ENCODE measurements at places on chromosomes 3 and 15.
A peak's percentile ranks its signal among the peaks of the same experiment; 100 is the strongest.

- DNase-seq, result no peak
Observed at GRCh38 chr15:62090988-62091387, 24.2 kb downstream of the C2CD4A start.

- DNase-seq, result no peak
Observed at GRCh38 chr3:119765239-119765638, 16.7 kb upstream of the NR1I2 start.

GRCh38 chr3:4988983-4989834, 10.0 kb downstream of the BHLHE40 start:
- DNase-seq, result no peak

- DNase-seq, result peak; percentile 73
Observed at GRCh38 chr3:168047190-168047795, 48.4 kb downstream of the GOLIM4 start.

DNA sequence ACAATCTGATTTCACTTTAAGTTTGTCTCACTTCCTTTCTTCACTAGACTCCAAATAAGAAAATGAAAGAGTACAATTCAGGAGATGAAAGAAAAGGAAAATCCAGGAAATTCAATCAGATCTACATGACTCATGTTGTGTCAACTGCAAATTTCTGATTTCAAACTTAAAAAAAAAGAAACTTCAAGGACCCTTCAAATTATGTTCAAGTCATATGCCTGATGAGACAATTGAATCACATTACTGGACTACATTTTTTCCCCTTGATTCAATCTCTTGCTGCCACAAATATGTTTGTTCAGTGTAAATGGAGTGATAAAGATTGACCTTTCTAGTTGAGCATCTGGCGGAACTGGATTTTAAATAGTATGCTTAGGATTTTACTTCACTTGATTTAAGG, 37.4 kb downstream of the FRMD5 start:
- peak; percentile 85 for DNase-seq

GRCh38 chr3:14938954-14939353, 8.4 kb upstream of the NR2C2 start:
- no peak for DNase-seq

DNA sequence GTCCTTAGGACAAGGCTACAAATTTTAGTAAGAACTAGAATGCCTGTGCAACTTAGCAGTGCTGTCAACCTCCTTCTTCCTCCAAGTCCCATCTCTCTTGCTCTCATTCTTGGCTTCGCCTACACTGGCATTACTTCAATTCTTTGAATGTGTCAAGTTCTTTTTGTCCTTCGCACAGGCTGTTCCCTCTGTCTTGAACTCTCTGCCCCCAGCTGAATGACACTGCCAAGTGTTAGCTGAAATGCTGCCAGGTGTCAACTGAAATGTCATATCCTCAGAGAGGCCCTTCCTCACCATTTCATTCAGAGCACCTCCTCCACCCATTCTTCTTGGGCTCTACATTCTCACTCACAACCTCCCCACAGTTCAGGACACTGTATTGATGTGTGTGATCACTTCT, 48.8 kb upstream of the PSMD6 start:
- DNase-seq, result no peak

DNA sequence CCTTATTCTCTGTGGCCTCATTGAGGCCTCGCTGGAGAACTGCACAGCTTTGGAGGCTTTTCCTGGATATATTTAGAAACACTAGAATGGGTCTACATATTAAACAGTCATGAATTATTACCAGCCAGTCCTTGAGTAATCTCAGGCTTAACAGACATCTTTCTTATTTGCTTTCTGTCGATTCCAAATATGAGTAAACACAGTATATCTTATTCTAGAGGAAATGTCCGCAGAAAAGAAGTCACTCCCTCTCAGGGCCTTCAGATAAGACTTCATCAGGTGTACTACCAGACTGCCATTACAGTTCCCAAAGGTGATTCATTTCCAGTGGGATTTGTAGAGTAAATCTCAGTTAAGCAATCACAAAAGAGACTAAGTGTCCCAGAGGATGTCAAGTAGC, 310.7 kb downstream of the RBMS3 start:
- DNase-seq, result no peak

DNA sequence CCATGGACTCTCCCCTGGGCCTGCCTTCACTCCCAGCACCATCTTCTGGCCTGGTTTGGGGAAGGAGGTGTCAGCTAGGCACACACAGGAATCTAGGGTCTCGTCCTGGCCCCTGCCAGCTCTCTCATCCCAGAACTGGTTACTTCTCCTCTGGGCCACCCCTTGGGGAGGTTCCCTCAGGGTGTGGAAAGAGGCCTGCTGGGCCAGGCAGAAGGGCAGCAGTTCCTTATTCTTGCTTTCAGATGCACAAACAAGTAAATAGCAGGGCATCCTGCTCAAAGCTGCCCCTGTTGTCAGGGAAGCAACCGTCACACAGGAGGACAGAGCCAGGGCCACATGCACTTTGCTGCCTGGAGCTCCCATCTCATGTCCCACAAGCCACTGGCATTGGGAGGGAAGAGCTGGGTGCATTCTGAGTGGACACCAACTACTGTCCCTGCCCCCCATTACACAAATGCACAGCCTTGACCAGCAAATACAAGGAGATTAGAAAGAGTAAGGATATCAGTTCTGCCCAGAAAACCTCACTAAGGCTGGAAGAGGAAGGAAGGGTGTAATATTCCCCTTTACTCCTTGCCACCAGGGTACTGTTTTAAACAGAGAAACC, 108.8 kb upstream of the HACD2 start:
- DNase-seq, result no peak

DNA sequence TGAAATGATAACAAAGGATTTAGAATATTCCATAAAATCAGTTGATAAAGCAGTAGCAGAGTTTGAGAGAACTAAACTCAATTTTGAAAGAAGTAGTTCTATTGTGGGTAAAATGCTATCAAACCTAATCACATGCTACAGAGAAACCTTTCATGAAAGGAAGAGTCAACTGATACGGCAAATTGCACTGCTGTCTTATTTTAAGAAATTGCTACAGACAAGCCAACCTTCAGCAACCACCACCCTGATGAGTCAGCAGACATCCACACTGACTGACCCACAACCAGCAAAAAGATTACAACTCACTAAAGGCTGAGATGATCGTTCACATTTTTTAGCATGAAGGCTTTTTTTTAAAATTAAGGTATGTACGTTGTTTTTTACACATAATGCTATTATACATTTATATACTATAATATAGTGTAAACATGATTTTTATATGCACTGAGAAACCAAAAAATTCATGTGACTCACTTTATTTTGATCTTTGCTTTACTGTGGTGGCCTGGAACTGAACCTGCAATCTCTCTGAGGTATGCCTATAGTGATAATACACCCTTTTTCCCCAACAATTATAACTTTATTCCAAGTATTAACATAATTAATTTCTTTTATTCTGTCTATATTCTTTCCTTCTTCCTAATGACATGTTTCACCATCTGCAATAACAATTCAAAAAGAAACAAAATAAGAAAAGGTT, 109.9 kb downstream of the TBC1D5 start:
- DNase-seq, result peak; percentile 65

- DNase-seq, result no peak
Observed at GRCh38 chr15:45385590-45385989, 7.2 kb upstream of the GATM start.

DNA sequence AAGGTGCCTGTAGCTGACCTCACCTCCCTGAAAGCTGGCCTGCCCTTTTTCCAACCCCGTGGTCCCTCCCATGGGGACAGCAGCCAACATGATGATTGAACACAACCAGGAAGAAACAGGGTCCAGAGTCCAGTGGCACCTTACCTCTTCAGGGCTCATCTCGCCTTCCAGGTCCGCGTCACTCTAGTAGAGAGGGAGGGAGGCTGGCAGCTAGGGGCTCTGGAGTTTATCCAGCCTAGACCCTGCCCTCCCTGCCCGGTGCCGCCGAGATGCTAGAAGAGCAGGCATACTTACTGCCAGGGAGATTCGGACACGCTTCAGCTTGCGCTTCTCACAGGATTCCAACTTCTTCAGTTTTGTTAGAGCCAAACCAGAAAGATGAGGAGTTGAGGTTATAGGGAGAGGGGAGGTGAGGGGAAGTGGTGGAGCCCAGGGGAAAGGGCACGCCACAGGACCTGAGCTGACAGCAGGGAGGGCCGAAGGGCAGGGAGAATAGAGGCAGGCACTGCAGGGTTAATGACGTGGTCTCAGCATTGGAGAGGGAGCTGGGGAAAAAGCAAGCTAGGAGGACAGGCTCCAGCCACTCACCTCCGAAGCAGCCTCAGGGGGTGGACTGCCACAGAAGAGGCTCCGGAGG, 9.1 kb downstream of the CLCN2 start:
- no peak for DNase-seq

DNA sequence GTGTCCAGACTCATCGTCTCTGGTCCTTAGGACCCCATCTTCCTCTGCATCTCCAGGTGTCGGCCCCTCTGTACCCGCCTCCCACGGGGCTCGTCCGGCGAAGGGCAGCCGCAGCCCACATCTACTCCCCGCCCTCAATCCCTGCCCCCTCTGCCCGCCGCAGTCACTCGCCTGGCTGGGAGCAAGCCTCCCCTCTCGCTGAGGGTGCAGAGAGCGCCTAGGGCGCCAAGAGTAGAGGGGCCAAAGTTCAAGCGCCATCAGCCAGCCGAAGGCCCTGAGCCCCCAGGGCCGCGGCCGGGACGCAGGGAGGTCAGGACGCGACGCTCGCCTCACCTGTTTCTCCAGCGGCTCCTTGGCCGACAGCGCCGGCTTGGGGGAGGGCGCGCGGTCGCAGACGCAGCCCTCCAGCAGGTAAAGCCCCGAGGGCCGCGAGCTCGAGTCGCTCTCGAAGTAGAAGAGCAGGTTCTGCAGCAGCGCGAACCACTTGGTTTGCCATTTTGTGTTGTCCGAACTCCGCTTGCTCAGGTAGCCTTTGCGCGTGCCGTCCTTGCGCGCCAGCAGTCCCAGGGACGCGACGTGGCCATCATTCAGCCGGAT, 592 bp downstream of the RASGRF1 start:
- DNase-seq, result peak; percentile 28

- DNase-seq, result no peak
Observed at GRCh38 chr3:14127516-14128161, 2.8 kb downstream of the TMEM43 start.

DNA sequence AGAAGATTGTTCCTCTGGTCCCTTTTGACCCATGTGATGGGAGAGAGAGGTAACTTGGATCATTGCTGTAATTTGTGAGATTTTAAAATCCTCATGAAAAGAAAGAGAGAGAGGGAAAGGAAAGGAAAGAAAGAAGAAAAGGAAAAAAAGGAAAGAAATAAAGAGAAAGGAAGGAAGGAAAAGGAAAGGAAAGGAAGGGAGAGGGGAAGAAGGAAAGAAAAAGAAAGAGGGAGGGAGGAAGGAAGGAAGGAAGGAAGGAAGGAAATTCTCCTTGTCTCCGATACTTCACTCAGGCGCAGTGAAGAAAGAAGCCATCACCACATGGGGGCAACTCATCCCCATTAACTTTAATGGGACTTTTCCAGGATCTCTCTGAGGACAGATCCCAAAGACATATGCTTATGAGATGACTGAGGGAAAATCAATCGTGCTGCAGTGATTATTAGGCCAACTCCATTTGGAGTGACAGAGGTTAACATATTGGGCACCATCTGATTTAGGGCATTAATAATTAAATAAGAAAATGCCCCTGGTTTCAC, 123.0 kb downstream of the MEGF11 start:
- DNase-seq, result no peak

DNA sequence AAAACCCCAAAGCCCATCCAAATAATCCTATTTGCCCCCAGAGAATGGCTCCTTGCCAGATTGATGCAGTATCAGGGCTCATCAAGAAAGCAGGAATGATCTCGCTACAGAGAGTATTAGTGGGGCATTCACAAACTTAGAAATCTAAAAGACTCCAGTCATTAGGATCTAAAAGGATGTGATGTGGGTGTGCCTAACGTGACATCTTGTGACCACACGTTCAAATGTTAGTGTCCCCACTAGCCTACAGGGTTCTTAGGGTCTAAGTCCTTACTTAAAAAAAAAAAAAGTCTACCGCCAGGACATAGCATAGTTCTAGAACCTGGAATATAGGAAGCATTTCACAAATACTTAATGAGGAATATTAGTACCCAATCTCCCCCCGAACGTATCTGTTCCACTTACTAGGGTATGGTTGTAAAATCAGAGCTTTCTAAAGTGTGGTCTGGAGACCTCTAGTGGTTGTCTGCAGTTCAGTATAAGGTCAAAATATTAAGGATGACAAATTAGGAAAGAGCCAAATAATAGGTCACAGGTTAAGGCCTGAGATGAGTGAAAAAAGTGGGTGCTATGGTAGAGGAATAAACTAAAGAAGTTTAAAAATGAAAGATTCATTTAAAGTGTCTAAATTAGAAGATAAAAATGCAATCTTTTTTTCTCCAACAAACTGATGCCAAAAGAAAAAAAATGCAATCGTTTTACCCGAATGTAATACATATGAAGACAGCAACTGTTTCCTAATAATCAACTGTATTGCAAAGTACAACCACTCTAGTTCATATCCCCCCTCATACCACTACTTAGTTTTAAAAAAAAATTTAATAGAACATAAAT, 4.2 kb upstream of the CHRM5 start:
- peak; percentile 14 for DNase-seq

DNA sequence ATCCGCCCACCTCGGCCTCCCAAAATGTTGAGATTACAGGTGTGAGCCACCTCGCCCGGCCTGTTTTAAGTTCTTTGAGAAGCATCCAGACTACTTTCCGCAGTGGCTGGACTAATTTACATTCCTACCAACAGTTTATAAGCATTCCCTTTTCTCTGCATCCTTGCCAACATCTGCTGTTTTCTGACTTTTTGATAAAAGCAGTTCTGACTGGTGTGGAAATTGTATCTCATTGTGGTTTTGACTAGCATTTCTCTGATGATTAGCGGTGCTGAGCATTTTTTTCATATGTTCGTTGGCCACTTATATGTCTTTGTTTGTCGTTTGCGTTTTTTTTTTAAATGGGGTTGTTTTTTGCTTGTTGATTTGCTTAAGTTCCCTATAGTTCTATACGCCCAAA, 208.4 kb upstream of the DPPA4 start:
- DNase-seq, result no peak

- no peak for DNase-seq
Observed at GRCh38 chr3:10855083-10855870, 39.2 kb downstream of the SLC6A11 start.

DNA sequence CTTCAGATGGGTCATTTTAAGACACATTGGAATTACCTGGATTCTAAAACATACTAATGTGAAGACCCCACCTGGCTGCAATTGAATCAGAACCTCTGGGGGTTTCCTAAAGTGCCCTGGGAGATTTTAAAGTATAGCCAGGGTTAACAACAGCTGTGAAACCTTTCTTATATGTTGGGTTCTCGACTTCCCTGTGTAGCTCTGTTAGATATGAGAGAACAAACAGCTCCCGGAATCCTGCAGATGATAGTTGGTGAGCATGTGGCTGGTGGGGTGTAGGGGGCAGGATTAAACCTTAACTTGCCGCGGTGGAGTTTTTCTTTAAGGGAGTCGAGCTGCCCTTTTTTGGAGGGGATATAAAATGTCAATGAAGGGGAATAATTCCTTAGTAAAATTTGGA, 12.1 kb downstream of the PLCL2 start:
- no peak for DNase-seq

DNA sequence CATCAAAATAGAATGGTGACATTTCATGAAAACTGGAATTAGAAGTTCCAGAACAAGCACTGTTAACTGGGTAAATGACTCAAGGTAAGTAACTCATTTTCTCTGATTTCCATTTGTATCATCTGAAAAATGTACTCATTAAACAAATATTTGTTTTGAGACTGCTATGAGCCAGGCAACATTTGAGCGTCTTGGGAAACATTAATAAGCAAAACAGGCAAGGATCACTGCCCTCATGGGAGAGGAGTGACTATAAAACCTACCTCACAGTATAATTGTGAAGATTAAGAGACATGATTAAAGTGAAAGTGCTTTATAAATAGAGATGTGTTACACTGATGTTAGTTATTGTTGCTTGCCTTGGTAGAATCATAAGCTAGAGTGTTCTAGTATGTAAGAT, 711.8 kb upstream of the UBE2E2 start:
- DNase-seq, result no peak

All from mammary epithelial cell (primary cell).